SK-N-MC (cell line): ENCODE measurements at places on chromosomes 16 and 17.

- no peak for DNase-seq
Measured at GRCh38 chr17:6231886-6232731, 161.9 kb downstream of the WSCD1 start.

DNA sequence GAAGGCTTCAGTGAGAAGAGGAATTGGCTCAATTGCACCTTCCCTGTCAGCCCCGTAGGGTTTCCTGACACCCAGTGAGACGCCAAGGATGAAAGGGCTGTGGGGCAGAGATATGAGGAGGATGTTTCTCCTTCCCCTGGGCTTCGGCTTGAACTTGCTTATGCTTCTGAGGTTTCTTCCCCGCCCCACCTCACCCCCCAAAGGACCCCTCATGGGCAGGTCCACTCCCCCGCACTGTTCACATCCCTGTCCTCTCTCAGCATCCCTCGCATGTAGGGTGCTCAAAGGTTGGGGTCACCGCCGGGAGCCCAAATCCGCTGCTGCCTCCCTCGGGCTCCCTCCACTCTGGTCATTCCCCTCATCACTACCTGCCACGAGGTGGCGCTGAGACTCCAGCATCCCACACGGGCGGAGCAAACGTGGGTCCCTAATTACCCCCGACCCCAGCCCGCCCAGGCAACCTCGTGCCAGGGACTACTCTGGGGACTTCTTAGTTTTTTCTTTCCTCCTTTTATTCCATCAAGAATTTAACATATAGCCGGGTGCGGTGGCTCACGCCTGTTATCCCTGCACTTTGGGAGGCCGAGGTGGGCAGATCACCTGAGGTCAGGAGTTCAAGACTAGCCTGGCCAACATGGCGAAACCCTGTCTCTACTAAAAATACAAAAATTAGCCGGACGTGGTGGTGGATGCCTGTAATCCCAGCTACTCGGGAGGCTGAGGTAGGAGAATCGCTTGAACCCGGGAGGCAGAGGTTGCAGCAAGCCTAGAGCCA is 3.3 kb upstream of the TRARG1 start:
- DNase-seq, result no peak

DNA sequence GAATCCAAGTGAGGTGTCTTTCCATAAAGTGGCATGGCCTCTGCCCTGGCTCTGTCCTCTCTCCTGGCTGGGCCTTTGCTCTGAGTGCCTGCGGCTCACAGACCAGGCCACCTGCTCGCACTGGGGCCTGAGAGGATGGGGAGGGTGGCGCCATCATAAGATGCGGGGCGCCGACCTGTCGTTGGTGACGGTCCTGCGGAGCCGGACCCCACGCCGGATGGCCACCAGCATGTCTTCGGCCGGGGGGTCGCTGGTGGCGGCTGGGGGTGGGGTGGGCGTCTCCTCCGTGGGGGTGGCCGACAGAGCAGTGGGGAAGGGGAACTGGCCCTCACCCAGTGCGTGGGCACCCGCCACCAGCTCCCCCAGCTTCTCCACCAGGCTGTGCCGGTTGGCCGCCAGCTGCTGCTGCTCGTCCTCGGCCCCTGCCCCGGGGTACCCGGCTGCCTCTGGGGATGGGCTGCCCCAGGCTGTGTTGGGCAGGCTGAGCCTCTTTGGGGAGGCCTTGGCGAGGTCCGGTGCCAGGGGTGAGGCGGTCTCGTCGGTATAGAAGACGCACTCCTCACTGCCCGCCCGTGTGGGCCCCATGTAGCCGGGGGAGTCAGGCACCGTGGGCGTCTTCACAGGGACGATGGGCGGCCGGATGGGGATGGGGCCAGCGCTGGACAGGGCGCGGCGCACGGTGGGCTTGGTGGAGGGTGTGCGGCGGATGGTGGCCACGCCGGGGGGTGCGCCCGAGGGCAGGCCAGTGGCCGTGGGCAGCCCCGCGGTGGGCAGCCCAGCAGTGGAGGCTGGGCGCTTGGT is 17.4 kb downstream of the IL34 start:
- no peak for DNase-seq

GRCh38 chr17:80569924-80570323 is 25.3 kb downstream of the RPTOR start:
- no peak for DNase-seq

DNA sequence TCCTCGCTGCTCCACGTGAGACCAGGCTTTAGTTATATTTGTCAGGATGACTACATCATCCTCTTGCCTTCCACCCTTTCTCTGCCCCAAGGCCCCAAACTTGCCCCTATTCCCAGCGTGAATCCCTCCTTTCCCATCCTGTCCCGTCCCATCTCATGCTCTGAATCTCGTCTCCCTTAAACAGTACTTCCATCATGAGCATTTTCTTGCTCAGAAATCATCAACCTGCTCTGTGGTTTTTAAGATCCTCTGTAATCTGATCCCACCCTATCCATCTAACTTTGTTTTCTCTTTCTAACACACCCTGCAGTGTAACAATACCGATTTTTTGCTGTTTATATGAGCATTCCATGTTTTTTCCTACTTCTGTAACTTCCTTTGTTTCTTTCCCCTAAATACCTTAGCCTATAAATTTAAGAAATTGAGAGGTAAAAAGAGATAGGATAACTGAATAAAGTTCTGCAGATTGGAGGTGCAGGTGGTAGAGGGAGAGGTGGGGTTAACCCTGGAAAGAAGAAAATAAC is 39.7 kb downstream of the MRTFB start:
- DNase-seq, result no peak

GRCh38 chr16:17069681-17070080 is 401.1 kb downstream of the XYLT1 start:
- DNase-seq, result no peak

DNA sequence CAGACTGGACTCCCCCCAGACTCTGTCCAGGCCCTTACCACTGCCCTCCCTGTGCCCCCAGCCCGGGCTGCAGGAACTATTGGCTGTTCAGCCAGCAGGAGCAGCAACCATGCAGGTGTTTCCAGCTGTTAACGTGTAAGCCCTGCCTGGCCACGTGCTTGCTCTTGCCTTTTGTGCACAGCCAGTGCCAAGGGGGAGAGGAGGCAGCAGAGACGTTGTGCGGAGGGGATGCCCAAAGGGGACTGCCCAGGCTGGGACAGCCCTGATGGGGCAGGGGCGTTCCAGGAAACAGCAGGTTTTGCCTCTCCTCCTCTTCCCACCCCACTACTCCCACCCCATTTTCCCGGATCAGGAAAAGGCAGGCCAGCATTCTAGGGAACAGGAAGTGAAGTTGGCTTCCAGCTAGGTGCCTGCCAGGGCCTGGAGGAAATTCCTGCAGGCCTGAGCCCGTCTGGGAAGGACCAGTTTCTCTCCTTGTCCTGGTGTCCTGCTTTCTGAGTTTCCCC is 16.7 kb upstream of the LASP1NB start:
- no peak for DNase-seq

- DNase-seq, result no peak
Measured at GRCh38 chr17:21277332-21277731, 7.2 kb upstream of the MAP2K3 start.

DNA sequence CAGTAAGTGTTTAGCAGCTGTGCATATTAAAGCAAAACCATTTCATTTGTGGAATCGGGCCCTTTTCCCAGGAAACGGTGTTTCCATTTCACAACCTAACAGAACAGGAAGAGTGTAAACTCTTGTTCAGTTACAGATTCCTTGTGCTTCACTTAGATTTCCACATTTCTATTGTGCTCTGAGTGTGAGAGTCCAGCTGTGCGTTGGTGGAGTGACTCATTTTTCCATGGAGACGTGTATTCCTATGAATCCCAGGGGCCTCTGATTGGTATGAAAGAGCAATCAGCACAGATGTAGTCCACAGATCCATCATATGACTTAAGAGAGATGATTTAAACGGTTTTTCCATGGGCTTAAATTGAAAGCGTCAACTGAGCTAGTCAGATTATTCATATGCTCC is 13.3 kb upstream of the CAVIN1 start:
- DNase-seq, result no peak

DNA sequence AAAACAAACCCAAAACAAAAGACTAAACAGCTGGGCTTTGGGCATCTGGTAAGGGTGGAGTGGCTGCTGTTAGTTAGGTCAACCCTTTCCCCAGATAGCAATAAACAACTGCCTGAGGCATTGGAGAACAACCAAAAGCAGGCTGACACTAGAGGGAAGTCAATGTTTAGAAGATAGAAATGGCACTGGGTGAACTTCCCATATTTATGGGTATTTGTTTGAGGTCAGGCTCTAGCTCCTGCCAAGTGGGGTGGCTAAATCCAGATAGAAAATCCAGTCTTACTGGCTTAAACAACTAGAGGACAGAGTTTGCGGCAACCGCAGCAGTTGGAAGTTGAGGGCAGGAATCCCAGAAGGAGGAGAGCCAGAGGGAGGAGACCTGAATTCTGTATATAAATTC is 79.4 kb downstream of the SDK2 start:
- DNase-seq, result no peak

GRCh38 chr16:64866021-64866420 is 255.8 kb downstream of the CDH11 start:
- no peak for DNase-seq

GRCh38 chr17:83201206-83202001 is 122.0 kb downstream of the METRNL start:
- DNase-seq, result no peak

- DNase-seq, result no peak
Measured at GRCh38 chr17:71511266-71511995, 609.4 kb upstream of the SOX9 start.

GRCh38 chr17:72175263-72175662 is 54.4 kb downstream of the SOX9 start:
- DNase-seq, result no peak

GRCh38 chr17:17078832-17079231 is 36.6 kb downstream of the MPRIP start:
- no peak for DNase-seq

DNA sequence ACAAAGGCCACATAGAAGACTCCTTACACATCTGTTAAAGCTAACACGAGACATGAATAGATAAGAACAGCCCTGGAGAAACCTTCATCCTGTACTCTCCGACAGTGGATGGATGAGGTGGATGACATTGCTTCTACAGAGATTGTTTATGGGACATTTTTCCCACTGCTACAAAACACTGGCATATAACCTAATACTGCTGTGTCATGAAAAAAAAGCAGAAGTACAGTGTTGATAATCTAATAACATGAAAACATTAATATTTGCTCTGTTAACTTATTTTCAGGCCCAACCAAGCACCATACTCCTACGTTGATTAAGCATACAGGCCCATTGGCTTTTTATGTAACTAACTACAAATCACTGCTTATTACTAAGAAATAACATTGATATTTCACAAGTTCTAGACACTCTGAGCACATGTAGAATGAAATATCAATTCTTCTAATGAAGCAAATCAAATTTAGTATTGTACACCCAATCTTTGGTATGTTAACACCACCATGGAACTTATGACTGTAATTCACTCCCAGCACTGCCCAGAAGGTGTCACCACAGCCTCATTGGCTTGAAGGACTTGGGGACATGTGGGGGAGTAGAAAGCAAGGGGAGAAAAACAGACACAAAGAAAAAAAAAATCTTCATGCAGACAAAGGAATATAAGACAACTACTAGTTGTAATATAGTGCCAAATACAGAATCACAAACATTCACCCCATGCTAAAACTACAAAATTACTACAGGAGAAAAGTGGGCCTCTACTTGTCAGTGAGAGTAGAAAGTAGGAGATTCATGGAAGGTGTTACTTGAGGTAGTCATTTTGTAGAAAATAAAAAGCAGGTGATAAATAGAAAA is 330.0 kb upstream of the PMFBP1 start:
- DNase-seq, result peak; percentile 8

GRCh38 chr16:6528217-6528616 is 804.4 kb upstream of the RBFOX1 start:
- DNase-seq, result no peak

DNA sequence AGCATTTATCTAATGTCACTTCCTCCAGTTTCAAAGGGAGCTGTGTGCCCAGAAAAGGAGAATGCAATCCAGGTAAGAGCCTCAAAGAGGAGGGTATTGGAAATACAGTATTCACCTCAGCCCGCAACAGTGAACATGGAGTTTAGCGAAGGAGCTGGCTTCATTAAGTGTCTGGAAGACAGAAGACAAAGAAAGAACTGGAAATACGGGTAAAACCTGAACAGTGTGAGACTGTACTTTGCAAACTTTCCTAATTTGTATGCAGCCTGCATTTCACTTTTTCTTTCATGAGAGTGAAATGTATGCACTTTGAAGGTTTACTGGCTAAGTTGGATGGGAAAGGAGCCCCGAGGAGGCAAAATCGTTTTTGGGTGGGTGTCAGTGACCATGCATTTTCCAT is 478.4 kb downstream of the HS3ST3B1 start:
- no peak for DNase-seq

- no peak for DNase-seq
Measured at GRCh38 chr16:48188449-48189102, 32.8 kb upstream of the ABCC12 start.

GRCh38 chr16:51753467-51754127 is 602.5 kb upstream of the SALL1 start:
- no peak for DNase-seq

DNA sequence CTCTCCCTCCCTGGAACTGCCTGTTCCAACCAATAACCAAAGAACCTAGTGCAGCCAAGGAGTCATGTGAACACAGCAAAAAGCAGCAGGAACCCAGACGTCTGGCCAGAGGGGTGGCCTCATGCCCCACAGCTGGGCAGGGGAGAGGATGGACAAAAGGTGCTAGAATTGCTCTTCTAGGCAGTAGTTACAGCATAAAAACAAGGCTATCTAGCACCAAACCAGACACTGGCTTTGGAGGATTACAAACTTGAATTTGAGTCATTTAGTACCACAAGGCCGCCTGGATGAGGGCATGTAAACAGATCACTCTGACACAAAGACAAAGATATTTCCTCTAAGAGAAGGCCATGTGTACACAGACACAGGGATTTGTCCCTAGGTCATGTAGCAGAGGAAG is 423.3 kb upstream of the MAF start:
- no peak for DNase-seq

DNA sequence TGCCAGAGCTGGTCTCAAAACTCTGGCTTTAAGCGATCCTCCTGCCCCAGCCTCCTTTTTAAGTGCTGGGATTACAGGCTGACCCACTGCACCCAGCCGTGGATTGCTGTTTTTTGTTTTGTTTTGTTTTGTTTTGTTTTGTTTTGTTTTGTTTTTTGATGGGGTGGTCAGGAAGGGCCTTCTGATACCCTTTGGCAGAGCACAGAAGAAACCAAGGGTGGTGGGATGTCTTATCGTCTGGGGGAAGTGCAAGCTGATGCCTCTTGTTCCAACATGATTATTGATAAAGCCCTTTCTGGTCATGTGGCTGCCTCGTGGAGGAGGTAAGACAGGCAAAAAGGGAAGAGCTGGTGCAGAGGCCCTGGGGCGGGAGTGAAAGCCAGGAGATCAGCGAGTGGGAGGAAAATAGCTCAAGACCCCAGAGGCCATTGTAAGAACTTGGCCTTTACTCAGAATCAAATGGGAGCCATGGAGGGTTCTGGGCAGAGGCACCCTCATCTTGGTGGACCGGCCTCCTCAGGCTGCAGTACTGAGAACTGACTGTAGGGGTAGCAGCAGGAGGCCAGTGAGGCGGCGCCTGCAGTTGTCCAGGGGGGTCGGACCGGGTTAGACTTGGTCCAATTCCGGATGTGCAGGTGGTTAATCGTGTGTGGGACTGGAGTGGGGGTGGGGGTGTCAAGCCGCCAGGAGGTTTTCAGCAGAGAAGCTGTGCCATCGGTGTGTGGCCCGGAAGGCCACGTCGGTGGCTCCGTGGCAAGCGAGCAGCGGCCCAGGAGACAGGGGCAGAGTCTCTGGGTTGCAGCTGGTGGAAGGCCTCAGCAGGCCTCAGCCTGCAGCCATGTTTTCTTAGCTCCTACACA is 84.4 kb upstream of the GSE1 start:
- no peak for DNase-seq
